Cerebellar cortex (tissue), 1 donor: ENCODE measurements at places on chromosomes 16 and 17.

GRCh38 chr17:74935048-74935447, 650 bp upstream of the OTOP3 start:
- DNase-seq, result no peak

DNA sequence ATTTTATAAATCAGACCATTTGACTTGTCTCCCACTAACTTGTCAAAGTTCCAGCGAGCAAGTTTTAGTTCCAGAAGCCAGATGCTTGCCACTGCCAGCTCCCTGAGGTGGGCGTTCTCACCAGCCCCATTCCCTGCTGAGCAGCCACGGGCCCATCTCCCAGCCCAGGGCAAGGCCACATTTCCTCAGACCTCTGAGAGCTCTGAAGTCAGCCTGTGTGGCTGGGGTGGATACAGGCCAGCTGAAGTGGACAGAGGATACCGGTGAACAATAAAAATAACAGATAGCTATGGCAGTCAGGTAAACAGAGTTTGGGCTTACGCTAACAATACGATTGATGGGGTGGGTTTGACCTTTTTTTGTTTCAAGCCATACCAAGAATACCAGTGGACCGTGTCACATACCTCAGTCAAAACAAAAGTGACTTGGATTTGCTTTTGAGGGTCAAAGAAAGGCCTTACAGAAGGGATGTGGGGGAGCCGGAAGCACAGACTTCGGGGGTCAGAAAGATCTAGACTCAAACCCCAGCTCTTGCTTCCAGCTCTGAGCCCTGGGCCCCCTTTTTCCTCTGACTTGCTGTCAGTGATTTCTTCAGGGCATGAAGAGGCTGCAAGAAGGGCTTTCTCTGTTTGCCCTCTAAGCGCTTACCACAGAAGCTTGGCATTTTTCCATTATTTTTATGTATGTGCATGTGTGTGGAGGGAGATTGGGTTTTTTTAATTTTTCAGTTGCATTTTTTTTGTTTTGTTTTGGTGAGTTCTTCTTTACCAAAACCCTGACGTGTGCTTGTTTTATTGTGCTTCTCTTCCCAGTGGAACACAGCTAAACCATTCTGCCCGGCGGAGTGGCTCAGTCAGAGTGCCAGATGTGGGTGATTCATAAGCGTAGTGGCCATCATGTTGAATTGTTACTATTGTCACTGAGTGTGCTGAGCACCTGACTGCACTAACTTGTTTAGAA, 109.9 kb downstream of the GNAO1 start:
- no peak for DNase-seq

DNA sequence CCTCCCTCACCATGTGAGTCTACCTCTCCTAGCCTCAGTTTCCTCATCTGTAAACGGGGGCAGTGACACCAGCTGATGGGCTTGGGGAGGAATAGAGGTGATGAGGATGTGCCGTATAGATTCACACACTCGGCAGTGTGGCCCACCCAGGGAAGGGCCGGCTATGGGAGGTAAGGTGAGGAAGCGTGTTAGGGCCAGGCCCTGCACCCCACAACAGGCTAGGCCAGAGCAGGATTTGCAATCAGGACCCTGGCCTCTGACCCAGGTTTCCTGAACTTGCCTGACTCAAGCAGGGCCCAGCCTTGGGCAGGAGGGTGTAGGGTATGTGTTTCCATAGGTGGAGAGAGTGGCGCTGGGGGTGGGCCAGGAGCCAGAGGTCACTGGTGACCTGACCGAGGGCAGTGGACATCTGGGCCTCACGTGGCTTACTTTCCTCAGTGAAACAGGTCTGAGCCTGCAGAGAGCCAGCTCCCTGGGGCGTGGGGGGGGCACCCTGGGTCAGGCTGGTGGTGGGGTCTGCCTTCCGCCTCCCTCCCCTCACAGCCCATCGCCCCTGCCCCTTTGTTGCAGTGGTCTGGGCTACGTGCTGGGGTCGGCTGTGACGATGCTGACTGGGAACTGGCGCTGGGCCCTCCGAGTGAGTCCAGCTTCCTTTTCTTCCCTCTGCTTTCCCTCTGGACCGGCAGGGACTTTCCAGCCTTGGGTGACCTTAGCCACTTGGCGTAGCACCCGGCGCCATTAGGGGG, 12.8 kb downstream of the SPNS3 start:
- DNase-seq, result no peak

- DNase-seq, result no peak
Observed at GRCh38 chr17:65142247-65142646, 5.1 kb downstream of the RGS9 start.

- DNase-seq, result no peak
Observed at GRCh38 chr17:40457369-40457768, 14.1 kb downstream of the IGFBP4 start.
